ENCODE measurements at places on chromosomes 16 and 17.

- DNase-seq, result no peak
Measured at GRCh38 chr16:55284718-55285099, 39.3 kb upstream of the IRX6 start.

DNA sequence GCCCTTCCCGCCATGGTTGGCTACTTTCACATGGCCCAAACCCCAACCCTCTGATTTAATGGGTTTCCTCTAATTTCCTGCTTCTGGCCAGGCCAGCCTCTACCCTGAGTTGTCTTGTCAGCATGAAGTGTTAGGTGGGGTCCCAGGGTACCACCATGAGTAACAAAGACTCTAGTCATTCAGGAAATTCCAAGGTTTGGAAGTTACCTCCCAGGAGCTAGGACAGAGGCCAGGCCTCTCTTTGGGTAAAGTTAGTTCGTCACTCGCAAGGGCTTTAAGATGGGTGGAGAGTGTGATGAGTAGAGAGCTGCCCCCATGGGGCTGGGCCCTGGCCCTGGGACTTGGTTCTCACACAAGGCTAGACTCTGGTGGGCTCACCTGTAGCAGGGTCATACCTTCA, 54.6 kb downstream of the PLD6 start:
- DNase-seq, result peak; percentile 57

- no peak for DNase-seq
Measured at GRCh38 chr17:53135969-53136368, 686.8 kb upstream of the KIF2B start.

- no peak for DNase-seq
Measured at GRCh38 chr16:9102943-9103342, 11.5 kb downstream of the HAPSTR1 start.

DNA sequence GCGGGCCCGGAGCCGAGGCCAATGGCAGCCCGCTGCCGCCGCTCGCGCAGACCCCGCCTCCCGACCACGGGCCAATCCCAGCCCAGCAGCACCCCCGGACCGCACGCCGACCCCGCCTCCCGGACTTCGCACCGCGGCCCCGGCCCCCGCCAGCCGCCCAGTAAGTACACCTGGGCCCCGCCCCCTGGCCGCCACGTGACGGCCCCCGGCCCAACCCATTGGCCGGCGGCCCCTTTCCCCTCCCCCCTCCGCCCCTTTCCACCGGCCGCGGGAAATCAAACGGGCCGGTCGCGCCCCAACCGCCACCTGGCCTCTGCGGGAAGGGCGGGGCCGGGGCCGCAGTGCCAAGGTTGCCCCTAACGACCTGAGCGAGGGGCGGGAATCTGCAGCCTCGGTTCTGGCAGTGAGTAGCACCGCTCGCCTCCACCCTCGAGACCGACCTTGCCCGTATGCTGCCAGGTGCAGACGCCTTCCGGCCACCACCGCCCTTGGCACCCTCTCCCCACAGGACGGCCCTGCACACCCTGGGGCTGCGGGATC, at the start of gene YBX2:
YBX2 (minus strand) TSS at position 26 of the 540 bp plus-strand sequence. CDS start 139 bp downstream, outside the sequence.
- DNase-seq, result no peak

GRCh38 chr16:19210968-19211367, 42.9 kb downstream of the SYT17 start:
- DNase-seq, result no peak

DNA sequence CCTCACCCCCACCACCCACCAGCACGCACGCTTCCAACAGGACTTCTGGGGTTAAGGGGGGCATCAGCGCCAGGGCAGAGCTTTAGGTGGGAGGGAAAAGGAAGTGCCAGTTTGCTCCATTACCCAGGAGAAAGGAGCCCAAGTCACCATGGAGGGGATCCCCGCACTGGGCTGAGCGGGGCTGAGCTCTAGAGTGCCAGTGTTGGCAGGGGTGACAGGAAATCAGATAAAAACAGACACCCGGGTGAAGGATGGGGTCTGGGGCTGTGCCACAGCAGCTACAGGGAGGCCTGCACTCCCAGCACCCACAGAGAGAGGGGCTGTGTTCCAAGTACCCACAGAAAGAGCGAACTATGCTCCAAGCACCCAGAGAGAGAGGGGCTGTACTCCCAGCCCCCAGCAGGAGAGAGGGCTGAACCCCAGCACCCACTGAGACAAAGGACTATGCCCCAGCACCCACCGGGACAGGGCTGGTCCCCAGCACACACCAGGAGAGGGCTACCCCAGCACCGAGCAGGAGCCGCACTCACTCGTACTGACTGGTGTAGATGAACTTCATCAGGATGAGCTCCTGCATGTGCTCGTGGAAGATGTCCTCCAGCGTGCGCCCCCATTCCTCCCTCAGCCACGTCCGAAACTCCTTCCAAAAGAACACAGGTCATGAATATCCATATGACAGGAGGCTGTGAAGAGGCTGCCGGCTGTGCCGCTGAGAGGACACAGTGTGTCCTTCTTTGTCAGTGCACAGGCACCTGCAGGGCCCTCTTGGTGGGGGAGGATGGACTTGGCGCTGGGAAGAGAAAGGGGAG, 18.6 kb upstream of the C16orf95 start:
- no peak for DNase-seq

DNA sequence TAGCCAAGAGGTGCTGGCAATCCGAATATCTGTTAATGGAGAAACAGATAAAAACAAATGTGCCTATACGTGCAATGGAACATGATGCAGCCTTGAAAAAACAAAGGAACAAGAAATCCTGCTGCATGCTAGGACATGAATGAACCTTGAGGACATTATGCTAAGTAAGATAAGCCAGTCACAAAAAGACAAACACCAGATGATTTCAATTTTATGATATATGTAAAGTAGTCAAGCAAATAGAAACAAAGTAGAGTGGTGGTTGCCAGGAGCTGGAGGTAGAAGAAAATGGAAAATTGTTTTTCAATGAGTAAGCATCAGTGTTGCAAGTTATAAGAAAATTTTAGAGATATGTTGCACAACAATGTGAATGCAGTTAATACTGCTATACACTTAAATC, 409.7 kb upstream of the CDH8 start:
- peak; percentile 50 for DNase-seq

DNA sequence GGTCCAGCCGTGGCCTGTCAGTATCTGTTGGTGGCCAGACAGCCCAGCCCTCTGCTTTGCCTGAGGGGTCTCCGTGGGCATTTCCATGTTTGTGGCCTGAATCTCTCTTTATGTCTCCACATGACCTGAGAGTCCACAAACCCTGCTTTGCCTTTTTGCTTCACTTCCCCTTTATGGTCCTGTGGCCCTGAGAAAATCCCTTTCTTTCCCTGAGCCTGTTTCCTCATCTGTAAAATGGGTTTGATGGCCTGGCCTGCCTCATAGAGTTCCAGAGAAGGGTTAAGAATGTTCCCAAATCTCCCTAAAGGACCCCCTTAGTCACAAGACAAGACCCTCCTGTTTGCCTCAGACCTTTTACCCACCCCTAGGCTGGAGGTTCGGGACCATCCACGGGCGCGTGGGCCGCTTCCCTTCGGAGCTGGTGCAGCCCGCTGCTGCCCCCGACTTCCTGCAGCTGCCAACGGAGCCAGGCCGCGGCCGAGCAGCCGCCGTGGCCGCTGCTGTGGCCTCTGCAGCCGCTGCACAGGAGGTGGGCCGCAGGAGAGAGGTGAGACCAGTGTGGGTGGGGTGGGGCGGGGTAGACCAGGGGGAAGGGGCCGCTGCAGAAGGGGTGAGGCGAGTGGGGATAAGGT, 26.2 kb upstream of the ALKBH5 start:
- no peak for DNase-seq

- DNase-seq, result no peak
Measured at GRCh38 chr17:13209081-13209480, 191.3 kb upstream of the ELAC2 start.

- no peak for DNase-seq
Measured at GRCh38 chr17:57687642-57688041, 57.5 kb downstream of the CCDC182 start.

DNA sequence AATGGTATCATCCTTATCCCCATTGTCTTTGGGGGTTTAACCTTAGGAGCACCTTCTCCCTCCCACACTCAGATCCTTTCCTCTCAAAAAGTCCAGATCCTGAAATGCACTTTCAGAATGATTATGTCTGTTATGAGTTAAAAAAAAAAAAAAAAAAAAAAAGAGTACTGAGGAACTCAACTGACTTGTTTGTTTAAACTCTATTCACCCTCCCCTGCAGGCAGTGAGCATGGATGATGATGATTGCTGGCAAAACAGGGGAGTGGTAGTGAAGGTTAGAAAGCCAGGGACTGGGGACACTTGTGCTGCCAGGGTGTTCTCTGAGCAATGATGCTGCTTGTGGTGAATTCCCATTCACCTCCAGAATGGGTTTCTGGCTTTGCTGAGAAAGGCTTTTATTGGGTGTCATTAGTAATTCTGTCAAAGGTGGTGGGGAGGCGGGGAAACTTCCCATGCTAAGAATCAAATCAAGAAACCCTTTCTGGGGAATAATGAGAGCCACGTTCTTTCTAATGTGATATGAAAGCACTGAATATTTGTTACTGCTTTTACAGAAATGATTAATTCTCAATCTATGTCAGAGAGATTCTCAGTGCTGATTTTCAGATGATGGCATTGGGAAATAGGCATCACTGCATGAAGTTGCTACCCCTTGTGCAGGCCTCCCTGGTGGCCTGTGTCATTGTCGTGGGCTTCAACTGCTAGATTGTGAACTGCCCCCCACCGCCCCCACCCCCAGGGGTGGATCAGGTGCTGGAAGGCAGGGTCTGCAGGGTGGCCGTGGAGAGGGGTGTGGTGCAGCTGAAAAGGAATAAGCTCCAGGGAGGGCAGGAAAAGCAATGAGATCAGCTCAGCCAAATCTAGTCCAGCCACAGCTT, 14.1 kb downstream of the CCL4 start:
- DNase-seq, result no peak

DNA sequence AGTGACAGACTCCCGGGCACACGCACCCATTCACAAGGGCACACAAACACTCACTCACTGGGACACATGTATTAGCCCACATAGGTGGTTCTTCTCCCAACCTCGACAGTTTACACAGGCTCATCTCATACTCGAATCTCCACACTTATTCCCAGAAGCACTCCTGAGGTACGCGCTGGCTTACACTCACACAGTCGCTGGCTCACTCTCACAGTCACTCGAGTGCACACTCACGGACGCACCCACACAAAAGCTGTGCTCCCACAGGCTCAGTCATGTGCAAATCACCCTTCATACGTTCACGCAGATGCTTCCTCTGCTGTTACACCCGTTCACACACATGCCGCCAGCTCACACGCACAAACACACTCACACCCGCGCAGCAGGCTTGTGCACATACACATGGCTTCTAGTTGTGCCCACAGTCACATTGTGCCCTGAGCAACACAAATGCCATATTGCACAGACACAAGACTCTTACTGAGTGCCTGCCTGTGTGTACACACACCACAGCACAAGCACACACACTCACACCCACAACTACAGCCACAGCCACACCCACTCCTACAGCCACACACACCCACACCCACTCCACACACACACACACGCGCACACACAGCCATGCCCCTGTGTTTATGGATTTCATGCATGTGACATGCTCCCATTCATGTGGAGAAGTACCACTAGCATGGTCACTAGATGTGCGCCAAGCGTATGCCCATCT, 8.4 kb upstream of the PRR29 start:
- DNase-seq, result no peak

DNA sequence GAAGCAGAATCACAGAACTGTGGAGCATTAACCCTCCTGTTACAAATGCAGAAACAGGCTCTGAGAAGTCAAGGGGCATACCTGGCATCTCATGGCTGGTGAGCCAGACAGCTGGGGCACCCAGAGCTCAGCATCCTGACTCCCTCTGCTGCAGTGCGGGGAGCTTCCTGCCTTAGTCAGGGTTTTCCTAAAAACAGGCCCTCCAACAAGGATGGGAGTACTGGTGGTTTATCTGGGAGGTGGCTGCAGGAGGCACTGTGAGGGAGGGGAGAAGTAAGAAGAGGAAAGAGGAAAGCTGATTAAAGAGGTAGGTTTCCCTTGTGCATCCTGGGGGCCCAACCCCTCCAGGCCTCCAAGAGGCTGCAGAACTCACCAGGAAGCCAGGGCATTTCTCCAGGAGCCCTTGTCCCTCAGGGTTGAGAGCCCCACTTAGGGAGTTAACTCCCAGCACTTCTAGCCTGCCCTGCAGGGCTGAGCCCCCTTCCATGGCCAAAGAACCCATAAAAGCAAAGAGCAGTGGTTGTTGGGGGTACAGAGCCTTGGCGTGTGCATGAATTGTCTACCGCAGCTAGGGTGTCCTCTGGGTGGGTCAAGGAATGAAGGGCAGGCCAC, 261.5 kb upstream of the RPL38 start:
- no peak for DNase-seq

DNA sequence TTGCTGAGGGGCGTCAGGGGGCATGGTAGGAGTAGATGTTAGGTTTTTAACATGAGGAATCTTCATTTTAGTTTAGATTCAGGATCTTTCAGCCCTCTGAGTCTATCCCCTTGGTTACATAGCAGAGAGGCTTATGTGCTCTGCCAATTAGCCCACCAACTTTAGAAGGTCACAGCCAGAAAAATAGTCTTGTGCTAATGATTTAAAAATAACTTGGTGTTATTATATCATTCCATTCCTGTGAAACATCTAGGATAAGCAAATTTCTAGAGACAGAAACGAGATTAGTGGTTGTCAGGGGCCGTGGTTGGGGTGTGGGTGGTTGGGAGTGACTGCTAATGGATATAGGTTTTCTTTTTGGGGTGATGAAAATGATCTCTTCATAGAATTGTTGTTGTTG, 183.7 kb downstream of the SNX29 start:
- no peak for DNase-seq

DNA sequence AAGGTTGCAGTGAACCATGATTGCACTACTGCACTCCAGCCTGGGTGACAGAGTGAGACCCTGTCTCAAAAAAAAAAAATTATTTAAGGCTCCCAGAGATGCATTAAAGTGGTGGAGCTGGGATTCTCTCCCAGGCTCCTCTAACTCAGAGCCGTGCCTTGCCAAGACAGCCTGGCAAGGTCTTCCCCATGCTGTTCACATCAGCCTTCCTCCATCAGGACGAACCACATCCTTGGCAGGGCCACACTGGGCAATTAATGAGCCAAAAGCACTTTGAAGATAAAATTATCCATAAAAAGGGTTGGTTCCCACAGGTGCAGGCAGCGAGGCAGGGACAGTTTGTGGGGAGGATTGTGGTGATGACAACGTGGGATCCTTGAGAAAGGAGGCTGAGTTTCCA, 19.8 kb upstream of the BBS2 start:
- no peak for DNase-seq

GRCh38 chr17:67258821-67259468, 13.9 kb upstream of the HELZ start:
- no peak for DNase-seq

DNA sequence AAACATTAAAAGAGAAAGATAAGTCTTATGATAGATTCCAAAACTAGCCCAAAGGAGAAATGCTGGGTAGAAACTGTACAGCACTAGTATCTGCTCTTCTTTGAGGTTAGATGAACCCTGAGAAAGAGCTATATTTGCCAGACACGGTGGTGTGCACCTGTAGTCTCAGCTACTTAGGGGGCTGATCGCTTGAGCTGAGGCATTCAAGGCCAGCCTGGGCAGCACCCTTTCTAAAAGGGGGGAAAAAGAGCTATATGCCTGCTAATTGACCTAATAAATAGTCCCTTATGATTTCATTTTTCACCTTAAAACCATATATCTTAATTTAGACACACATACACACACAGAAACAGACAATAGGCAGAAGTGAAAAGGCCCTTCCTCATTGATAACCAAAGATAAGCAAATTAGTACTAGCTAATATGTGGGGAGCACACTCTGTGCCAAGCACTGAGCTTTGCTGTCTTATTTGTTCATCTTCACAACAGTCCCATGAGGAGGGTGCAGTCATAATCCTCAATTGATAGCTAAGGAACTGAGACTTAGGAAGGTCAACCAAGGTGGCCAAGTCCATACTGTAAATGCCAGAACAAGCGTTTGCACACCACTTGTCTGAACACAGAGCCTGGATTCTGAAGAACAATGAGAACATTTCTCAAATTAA, 56.6 kb upstream of the NLK start:
- no peak for DNase-seq

- peak; percentile 56 for DNase-seq
Measured at GRCh38 chr17:9928601-9929333, 23.7 kb upstream of the RCVRN start.
